ENCODE measurements at places on chromosomes 3 and 15. TPM values are rescaled to one million over a fixed set of nuclear protein-coding genes. Genes with fewer than 3 reads are reported as not detected.

Gene PLSCR2
- total RNA-seq = 1.2 TPM

Gene TF
- total RNA-seq = 2.2 TPM

Gene DAPK2
- total RNA-seq = 5.8 TPM

Gene TEX55
- total RNA-seq = not detected

Gene SUSD5
- 0.31 TPM for total RNA-seq

Gene POLQ
- 0.47 TPM for total RNA-seq

Gene SERINC4
- total RNA-seq = 0.22 TPM

Gene ALDH1A3
- 6.7 TPM for total RNA-seq

Gene ADGRG7
- total RNA-seq = not detected

Gene PRSS50
- 1.0 TPM for total RNA-seq

Gene GABRA5
- not detected for total RNA-seq

Gene DLL4
- total RNA-seq = 4.5 TPM

Gene IL20RB
- total RNA-seq = 0.31 TPM

Gene SLC28A1
- not detected for total RNA-seq

GRCh38 chr3:140724856-140725812 is 47.3 kb downstream of the TRIM42 start:
- no peak for DNase-seq

DNA sequence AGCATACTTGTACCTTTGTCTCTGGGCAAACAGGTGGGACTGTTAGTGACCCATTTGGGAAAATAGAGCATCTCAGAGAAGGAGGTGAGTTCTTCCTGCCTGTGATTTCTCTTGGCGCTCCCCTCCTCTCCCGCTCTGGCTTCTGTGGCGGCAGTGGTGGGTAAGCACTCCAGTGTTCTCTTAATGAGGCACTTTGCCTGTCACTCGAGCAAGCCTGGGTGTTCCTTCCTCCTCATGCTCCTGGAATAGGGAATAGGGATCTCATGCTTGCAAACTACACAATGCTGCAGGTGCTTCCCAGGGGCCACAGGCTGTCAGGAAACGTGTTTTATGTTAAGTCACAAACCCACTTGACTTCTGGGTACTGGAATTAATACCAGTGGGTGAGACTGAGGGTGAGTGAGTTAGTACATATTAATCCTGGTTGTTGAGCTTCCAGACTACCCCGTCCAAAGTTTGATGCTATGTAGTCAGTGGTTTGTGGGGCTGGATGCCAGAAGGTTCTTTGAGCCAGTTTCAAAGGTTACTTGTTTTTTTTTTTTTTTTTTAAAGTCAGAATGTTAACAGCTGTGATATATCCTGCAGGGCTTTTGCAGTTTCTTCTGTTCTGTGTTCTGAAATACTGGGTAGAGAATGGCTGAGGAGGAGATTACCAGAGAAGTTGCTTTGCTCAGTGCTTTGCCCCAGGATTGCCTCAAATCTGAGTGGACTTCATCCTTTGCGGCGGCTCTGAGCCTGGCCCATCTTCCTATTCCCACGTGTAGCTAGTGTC is 30.5 kb downstream of the EDEM1 start:
- DNase-seq = no peak

DNA sequence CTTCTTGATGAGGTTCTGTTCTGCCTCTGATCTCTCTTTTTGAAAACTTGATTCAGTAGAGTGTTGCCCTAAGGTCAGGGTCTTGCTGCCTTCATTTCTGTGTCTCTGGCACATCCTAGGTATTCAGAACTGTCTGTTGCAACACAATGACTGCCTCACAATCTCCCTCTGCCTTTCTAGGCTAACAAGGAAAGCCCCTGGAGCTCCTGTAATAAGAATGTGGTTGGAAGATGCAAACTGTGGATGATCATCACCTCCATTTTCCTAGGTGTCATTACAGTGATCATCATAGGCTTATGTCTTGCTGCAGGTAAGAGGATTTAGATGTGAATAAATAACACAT is 7.0 kb downstream of the C3orf52 start:
- DNase-seq = no peak

- no peak for DNase-seq
Measured at GRCh38 chr3:151426341-151426657, 34.6 kb downstream of the IGSF10 start.

GRCh38 chr3:99620976-99621375 is 17.4 kb upstream of the COL8A1 start:
- no peak for DNase-seq

- DNase-seq = no peak
Measured at GRCh38 chr3:152121270-152121636, 147.5 kb upstream of the MBNL1 start.

DNA sequence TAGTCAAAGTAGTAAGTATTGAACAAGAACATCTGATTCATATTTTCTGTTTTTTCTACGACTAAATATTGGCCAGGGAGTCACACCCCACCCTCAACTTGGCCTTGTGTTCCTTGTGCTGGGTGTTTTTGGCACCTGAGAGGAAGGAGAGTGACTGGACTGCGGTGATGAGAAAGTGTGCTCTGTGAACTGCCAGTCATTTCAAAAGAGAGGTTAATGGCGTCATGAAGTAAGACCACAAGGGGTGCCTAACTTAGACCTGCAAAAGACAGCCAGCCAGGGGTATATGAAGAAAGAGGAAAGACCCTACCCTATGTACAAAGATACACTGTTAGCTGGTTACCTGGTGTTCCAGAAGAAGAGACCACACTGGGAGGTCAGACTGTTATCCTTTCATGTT is 58.4 kb upstream of the COL8A1 start:
- DNase-seq = no peak

DNA sequence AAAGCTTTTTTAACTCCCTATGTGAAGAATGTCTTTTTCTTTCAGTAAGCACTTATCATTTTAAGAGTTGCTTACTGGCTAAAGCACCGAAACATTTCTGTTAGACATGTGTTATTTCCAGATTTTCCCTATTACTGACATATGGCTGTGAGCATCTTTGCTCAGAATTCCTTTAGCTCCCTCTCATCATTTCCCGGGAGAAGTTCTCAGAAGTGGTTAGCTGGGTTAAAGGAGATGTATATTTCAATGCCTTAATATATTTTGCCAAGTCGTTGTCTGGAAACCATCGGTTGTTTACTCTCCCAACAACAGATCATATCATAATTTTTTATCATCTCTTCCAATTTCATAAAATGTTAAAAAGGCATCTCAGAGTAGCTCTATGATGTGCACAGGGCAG is 396.5 kb downstream of the OCA2 start:
- no peak for DNase-seq

DNA sequence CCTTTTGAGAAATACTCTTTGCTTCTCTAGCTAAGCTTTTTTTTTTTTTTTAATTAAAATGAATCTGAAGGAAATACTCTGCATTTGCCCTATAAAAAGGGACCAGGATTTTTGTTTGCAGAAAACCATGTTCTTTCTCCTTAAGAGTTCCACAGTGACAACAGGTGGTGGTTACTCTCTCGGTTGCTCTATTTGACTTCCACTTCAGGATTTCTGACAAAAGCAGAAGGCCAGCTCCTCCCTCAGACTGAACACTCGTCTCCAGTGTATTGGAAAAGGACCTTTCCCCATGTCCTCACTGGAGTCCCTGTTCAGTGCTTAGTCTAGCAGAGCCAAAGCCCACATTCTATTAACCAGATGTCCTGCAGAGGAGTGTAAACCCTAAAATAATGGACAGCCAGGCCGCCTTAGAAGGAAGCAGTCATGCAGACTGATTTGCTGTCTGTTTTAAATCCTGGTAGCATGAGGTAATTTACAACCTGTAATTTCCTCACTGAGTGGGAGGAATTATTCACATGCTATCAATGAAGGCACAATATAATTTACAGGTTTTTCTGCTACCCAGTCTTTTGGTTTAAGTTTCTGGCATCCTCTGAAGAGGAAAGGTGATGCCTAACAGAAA is 599.3 kb downstream of the PYDC2 start:
- no peak for DNase-seq

- DNase-seq = no peak
Measured at GRCh38 chr3:85007195-85008094, 48.7 kb downstream of the CADM2 start.

GRCh38 chr15:50163719-50164410 is 18.1 kb upstream of the SLC27A2 start:
- no peak for DNase-seq

DNA sequence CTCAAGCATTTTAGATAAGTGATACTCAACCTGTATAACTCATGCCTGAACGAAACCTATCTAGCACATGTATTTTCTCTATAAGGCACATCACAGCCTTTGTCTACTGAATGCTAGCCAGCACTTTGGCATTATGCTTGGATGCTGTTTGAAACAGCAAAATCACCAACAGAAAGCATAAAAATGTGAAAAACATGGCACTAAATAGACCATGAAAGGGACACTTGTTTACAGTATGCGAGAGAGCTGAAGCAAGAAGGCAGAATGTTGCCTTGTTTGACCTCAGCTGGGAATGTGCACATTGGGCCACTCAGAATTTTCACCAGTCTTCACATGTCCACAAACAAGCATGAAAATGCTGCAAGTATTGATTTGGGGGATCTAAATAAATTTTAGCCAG is 59.5 kb downstream of the MINDY2 start:
- DNase-seq = no peak

DNA sequence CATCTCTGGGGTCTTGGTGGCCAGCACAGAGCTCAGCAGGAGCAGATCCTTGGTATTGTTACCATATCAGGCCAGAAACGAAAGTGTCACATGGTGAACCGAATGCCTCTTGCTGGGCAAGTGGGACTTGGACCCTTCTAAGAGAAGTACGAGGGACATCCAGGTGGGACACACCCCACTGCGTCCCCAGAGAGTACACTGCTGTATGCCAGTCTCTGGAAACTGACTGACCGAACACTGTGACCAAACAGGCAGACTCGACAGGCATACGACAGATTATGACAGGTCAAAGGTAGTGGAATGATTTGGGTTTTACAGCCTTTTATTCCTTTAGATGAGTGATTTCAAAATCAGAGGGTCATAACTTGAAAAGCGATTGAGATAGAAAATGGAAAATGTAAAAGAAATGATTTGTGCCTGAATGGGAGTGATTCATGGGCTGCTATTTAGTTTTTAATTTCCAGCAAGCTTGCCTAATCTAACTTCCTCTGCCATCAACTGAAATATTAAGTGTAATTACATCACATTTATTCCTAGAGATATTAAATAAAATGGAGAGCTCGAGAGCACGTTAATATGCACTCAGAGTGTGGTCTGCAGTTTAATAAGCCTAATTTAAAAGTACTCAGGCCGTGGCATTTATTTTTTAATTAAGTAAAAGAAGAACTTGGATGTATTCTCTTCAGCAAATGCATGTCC is 63.4 kb upstream of the CTXND1 start:
- no peak for DNase-seq

- DNase-seq = no peak
Measured at GRCh38 chr3:154273381-154273780, 50.9 kb downstream of the DHX36 start.

DNA sequence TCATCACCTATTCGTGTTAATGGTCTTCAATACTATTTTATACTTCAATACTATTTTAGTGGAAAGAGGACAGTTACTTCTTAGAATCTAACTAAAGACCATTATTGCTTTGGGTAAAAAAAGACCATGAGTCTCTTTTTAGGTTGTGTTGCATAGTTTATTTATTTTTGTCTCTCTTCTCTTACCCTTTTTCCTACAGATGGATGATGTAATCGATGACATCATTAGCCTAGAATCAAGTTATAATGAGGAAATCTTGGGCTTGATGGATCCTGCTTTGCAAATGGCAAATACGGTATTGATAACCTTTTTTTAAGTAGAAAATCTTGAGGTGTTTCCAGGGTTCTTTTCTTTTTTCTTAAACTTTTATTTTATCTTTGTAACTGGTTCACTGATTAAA is 58.5 kb upstream of the SAMMSON start:
- no peak for DNase-seq

- no peak for DNase-seq
Measured at GRCh38 chr3:53287131-53287629, 31.4 kb upstream of the TKT start.

GRCh38 chr3:129694228-129694627 is 87.8 kb upstream of the PLXND1 start:
- no peak for DNase-seq

Measured in pancreas (tissue), 10 donors.